NK-92 treated with Interleukin-12 subunit alpha and Interleukin-12 subunit beta, amount 100 ng/mL, for 24 hours (cell line): ENCODE measurements at places on chromosomes 1 and 21.

DNA sequence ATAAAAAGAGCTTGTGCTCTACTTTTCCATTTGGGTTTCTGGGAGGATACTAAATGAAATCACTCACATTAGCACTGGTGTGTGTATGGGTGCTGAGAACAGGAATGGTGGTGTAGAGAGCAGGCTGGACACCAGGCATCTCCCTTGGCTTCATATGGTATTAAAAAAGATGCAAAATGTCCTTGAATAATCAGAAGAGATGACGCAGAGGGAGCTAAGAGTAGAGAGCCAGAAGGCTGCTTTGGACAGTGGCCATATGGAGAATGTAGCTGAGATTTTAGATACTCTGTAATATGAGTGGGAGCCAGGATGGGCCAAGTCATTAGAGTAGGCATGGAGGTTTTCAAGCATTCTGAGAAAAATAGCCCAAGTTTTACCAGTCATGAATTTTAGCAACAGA lies 112.3 kb upstream of the ZRANB2 start:
- DNase-seq = no peak

DNA sequence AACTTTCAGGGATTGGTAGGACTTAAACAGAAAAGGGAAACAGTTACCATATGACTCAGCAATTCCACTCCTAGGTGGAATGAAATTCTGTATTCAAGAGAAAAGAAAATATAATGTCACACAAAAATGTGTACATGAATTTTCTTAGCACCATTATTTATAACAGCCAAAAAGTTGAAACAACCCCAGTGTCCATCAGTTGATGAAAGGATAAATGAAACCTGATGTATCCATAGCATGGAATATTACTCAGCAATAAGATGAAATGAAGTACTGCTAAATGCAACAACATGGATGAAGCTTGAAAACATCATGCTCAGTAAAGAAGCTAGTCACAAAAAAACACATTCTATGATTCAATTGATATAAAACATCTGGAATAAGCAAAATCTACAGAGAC lies 15.5 kb downstream of the EEIG2 start:
- no peak for DNase-seq

DNA sequence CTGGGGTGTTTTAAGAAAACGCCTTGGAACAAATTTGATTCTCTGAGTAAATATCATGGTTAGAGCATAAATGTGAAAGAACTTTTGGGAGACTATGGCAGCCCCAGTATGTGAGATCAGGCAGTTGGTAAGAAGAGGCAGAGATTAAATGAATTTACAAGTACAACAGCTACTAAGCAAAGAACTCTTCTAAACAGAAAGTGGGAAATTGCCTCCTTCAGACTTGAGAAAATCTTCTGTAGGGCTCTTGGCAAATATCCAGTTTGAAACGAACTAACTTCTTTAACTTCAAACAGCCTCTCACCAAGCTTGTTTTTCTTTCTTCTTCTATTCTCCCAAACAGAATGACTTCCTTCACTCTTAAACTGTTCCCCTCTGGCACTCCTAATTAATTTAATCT lies 337.7 kb downstream of the SIPA1L2 start:
- no peak for DNase-seq

DNA sequence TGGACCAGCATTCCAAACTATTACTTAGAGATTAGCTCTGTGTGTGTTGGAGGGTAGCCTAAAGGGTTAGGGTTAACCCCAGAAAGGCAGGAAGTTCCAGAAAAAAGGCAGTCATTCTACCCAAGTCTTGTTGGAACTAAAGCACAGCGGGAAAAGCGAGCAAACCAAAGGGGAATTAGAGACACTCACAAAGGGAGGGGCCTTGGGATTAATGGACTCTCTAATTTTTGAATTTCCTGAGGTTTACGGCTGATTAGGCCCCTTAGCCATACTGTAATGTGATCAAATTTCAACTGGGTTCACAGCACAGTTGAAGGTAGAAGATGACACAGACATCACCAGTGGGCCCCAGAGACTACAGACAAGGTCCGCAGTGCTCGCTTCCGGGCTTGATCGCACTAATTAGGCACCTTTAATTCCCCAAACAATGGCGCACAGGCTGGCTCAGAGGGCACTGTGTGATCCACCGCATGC lies 28.3 kb downstream of the CAPZB start:
- no peak for DNase-seq

- no peak for DNase-seq
Measured at GRCh38 chr1:167462341-167462740, 56.0 kb downstream of the CD247 start.

GRCh38 chr1:173149887-173150286 lies 57.2 kb downstream of the TNFSF4 start:
- DNase-seq = no peak

GRCh38 chr1:45097944-45098343 lies 85.9 kb downstream of the UROD start:
- DNase-seq = no peak

- no peak for DNase-seq
Measured at GRCh38 chr21:17607684-17608083, 5.0 kb downstream of the BTG3 start.

DNA sequence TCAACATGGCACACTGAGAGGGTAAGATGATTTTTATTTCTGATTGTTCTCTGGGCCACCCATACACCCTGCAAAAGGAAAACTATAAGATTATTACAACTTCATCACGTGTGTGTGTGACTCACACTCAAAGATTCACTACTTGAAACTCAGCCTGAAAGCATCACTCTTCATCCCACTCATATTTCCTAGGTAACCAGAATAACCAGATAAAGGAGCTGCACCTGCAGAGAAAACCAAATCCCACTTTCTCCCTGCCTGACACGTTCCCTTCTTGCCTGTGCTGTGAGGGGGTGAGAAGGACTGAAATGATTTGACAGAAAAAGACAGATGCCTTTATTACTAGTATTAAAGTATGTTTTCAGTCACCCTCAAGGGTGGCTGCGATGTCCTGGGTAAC lies 131.6 kb downstream of the TGFBR3 start:
- DNase-seq = no peak

- DNase-seq = no peak
Measured at GRCh38 chr1:196684476-196684875, 32.6 kb downstream of the CFH start.

DNA sequence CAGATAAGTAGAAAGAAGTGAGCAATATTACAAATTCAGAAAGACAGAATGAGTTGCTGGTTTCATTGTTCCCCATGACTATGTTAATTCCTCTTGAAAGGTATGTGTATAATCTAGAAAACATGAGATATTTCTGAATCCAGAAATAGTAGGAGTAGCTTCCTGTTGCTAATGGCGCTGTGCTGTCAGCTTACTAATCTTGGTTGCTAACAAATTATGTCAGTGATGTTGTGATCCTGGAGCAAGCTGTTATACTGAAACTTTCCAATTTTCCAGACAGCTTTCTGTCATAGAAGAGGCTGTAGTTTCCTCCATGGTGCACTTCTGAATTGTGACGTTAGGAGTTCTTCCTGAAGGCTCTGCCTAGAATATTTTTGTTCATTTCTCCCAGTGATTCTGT lies 372.3 kb downstream of the USP25 start:
- DNase-seq = no peak

- no peak for DNase-seq
Measured at GRCh38 chr1:158285756-158286241, 3.9 kb upstream of the CD1C start.

GRCh38 chr1:7331926-7332535 lies 439.1 kb upstream of the VAMP3 start:
- no peak for DNase-seq

DNA sequence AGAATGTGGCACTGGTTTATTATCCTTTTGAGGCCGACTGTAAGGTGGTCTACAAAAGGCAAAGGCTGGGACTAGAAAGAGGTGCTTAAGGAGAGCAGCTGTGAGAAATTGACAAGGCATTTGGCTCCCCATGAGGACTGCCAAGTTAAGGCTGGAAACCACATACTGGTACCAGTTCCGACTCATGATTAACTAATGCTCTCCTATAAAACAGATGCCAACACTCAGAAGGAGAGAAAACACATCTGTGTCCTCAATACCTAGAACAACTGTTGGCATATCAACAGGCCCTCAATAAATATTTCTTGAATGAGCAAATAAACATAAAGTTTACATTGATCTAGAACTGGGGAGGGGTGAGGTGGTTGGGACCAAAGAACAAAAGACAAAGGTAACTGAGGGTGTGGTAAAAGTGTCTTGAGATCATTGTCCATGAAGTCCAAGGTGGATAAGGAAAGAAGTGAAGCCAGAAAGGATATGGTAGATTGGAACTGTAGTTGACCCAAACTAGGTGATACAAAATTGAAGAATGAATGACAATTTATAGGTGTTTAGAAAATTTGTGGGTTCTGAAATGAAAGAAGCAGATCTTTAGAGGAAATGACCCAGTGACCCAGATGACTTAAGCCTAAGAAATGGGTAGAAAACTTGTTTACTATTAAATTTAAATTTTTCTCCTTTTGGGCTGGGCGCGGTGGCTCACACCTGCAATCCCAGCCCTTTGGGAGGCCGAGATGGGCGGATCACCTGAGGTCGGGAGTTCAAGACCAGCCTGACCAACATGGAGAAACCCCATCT lies 16.9 kb upstream of the MCL1 start:
- no peak for DNase-seq

DNA sequence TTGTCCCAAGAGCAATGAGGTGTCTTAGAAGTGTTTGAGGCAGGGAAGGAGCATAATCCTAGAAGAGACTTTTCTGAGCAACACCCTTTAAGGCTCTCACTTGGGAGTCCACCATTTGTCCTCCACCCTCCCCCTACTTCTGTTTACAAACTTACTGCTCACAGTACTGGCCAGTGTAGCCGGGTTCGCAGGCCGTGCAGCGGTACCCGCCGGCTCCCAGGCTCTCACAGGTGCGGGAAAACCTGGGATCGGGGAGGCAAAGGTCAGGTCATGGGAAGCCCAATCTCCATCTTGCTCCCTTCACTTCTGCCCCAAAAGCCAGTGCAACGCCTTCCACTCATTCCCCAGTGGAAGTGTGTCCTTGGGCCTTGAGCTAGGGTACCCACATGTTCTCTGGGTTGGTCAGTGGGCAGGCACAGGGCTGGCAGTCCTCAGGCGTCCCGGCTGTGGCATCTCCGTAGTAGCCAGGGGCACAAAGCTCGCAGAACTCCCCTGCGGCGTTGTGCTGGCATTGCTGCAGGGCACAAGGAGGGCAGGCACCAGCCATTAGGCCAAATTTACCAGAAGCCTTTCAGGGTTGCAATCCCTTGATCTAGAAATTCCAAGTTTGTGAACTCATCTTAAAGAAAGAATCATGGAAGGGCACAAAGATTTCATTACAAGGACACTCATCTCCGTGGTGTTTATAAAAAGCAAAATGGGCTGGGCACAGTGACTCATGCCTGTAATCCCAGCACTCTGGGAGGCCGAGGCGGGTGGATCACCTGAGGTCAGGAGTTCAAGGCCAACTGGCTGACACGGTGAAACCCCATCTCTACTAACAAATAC lies 49.8 kb downstream of the LDLRAD2 start:
- no peak for DNase-seq

- no peak for DNase-seq
Measured at GRCh38 chr1:211183747-211184313, 49.9 kb upstream of the KCNH1 start.

DNA sequence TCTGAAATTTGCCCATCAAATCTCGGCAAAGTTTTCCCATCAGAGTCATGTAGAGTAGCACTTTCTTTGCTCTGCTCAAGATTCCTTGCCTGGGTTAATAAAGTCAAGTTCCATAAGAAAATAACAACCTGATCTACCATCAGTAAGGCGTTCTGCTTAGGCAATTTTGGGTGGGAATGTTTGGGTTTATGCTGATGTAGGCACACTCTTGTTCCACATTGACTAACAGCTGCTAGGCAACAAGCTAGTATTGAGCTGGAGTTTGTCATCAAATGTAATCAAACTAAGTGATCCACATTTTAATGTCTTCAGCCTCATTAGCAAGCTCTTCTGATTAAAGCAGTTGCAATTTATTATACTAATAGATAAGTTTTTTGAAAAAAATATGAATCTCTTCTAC lies 12.1 kb upstream of the HMCN1 start:
- DNase-seq = no peak
